ENCODE measurements at places on chromosomes 12 and 14.

GRCh38 chr12:24223926-24224325, 274.5 kb upstream of the SOX5 start:
- no peak for DNase-seq

DNA sequence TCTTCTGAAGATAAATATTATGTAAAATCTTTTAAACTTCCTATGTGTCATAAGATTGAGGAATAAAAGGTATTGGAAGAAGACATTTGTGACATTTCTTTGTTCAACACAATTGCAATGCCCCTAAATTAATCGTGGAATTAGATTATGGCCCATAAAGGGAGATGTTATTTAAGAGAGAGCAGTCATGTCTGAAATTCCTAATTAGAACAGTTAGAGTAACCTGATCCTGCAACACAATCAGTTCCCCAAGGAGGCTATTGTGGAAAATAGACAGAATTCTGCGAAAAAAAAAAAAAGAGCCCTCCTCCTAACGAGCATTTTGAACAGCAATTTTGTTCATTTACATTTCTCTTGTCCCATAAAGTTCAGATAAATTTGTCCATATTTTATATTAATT, 339.5 kb downstream of the PAWR start:
- DNase-seq, result no peak

DNA sequence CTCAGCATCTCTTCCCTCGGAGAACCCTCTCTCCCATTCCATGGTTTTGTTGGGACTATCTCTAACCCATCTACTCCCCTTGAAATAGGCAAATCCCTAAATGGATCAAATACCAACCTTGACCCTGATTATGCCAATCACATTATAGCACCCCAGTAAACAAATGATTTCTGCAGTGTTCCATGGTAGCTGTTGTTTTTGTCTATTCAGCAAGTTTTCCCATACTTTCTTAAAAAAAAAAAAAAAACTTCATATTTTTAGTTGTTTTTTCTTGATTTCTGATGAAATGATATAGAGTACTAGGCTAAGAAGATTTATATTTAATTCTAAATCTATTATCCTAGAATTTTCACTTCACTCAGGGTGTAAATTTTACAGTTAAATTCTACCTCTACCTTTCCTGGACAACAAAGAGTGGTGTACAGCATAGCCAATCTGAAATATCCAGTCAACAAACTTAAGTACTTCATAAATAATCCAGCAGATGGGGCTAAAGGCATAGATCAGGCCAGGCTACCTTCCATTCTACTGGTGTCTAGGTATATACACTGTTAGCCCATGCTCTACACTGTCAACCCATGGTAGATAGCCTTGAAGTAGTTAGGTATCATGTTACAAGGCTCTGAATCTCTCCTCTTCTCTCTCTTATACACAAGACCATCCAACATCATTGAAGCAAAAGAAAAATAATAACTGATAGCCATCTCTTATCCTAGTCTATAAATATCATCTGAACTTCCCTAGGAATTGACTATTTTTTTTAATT, 82.2 kb downstream of the PLEKHG7 start:
- DNase-seq, result peak; percentile 36

GRCh38 chr12:91110311-91110924, 876 bp downstream of the LUM start:
- no peak for DNase-seq

GRCh38 chr12:62191491-62192179, 68.6 kb upstream of the USP15 start:
- DNase-seq, result peak; percentile 15

GRCh38 chr14:96830946-96831345, 33.8 kb downstream of the VRK1 start:
- DNase-seq, result no peak

- DNase-seq, result peak; percentile 92
Observed at GRCh38 chr12:121626853-121627640, 717 bp downstream of the ORAI1 start.

DNA sequence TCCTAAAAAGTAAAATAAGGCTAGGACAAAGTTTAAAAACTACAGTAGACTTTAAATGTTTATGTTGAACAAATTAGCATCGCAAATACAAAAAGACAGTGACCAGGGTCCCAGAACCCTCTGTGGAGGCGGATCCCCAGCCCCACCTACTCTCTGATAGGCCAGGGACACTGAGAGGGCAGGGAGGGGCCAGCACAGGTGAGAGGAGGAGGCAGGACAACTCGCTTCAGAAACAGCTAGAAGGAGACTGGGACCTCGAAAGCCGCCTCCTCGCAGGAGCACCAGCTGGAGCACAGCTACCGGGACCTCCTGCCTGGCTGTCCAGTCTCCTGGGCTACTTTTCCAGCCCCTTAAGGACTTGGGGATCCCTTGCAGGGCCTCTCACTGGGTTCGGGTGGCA, 992 bp downstream of the DNAH10 start:
- DNase-seq, result no peak

DNA sequence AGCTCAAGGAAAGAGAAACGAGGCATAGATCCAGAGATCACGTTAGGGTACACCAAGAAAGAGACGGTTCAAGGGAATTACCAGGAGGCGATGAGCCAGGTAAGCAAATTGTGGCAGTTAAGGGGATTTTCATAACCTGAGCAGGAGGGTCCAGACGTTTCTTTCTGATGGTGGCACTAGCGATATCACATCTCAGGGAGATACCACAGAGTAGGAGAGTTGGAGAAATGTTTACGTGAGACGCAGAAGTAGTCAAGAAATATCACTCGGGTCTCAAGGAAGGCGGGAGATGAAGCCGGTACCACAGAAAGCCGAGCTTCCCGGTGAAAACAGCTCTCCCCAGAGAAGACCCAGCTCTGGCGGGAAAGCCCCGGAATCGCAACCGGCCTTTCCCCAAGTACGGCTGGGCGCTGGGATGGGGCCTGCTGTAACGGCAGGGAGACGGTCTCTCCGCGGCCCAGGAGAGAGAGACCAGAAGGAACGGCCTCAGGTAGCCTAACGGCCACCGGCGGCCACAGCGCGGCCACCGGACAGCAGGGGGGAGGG, 485 bp downstream of the SENP1 start:
- DNase-seq, result peak; percentile 54

GRCh38 chr14:103867523-103867953, 20.2 kb upstream of the PPP1R13B start:
- no peak for DNase-seq

- no peak for DNase-seq
Observed at GRCh38 chr12:42936991-42937390, 347.4 kb upstream of the PRICKLE1 start.

- no peak for DNase-seq
Observed at GRCh38 chr14:80047761-80048160, 163.5 kb downstream of the DIO2 start.

GRCh38 chr12:24931666-24932405, 17.1 kb downstream of the BCAT1 start:
- no peak for DNase-seq

GRCh38 chr12:94190623-94191022, 42.2 kb downstream of the PLXNC1 start:
- no peak for DNase-seq

GRCh38 chr14:29663281-29663801, 264.3 kb downstream of the PRKD1 start:
- no peak for DNase-seq

DNA sequence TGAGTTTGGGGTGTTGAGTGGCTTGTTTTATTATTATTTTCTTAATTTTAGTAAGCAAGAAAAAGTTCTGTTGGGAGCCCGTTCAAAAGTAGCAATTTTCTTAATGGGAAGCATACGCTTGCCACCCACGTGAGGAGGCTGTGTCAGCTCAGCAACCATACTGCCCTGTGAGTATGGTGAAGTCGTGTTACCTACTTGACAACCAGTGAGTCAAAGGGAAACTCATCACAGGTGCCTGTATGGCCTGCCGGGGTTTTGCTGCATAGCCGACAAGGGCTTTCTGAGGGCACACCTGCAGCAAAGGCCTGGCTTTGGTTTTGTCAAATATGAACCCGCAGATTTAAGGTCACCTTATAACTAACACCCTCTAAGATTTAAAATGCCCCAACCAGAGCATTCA, 31.1 kb downstream of the PITPNM2 start:
- peak; percentile 50 for DNase-seq

- DNase-seq, result no peak
Observed at GRCh38 chr12:58701536-58701935, 218.8 kb downstream of the LRIG3 start.

DNA sequence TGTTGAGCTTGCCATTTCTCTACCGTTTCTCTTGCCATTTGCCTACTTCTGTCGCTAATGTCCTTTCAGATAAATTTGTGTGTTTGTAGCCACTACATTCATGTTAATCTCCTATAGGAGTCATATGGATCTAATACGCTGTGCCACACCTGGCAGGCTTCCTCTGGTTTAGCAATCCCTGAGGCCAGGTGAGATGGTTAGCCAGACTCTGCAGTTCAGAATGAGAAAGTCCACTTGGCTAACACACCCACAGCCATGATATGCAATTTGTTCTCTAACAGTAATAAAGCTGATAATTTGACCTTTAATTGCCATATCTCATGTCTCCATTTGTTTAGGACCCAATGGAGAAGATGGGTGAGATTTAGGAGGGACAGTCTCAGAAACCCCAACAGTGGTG, 1261.6 kb upstream of the TMEM132C start:
- no peak for DNase-seq

DNA sequence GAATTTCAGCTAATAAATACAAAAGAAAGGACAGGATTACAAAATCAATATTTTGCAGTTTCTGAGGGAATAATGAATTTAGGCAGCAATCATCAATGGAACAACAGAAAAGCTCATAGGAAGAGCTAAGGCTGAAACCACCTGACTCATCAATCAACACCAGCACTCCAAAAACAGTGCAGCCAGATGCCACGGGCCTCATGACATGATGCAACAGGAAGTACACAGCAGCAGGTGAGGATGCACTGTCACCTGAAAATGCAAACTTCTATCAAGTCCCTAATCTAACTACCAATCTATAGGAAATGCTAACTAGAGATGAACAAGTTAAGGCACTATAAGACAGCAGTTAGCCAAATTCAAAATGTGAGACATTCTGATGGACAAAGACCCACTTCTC, 21.7 kb downstream of the GNS start:
- DNase-seq, result peak; percentile 24

- DNase-seq, result no peak
Observed at GRCh38 chr14:89420502-89420901, 3.5 kb upstream of the FOXN3 start.

DNA sequence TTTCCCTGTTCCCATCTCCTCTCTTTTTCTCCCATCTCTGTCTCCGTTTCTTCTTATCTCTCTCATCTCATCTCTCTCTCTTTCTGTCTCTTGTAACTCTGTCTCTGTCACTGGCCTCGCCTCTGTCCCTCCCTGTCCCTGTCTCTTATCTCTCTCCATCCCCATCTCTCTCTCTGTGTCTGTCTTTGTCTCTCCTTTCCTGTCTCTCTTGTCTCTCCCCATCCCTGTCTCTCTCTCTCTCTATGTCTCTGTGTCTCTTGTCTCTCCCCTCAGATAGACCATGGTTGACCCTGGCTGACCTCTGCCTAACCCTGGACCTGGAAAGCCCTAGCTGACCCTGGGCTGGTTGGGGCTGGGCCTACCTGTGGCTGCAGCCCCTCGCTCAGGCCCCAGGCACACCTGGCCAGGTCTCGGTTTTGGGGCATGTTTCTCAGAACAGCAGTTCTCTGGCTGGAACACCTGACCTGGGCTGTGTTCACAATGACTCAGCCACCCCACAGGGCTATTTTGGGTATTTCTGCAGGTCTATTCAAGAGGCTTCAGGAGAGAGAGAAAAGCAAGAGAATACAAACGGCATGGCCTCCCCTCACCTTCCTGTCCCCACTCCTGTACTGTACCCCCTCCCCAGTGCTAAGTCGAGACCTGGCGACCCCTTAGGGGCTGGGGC, 174.4 kb downstream of the TMEM121 start:
- DNase-seq, result no peak

DNA sequence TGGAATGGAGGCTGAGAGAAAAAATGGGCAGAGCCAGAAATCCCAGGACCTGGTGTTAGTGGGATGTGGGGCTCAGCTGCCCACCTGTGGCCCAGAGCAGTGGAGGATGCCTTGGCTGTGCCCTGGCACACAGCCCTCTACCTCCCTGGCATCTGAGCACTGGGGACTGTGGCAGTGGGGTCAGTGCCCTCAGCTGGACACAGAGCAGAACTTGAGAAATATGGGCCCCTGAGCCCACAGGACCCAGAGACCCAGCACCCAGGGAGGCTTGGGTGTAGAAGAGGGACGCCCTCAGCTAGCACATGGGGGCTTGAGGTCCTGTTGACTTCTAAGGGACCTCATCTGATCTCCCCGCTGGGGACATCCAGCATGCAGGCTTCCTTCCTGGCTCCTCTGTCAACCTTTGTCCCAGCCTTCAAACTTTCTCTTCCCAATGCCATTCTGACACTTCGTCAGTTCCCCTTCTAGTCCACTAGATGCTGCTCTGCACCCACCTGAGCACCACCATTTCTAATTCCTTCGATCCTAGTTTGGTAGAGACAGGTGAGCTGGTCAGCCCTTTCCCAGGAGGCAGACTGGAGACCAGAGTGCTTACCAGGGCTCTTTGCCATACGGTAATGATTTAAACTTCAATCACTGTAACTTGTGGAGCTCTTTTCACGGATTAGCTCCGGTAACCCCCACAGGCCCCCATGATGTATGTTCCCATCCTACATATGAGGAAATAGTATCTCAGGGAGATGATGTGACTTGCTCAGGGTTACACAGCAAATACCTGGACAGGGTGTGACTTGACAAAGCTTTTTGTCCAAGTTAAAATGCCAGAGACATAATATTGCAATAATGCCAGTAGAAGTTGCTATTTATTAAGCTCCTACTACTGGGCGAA, 143.7 kb downstream of the ASCL4 start:
- no peak for DNase-seq

DNA sequence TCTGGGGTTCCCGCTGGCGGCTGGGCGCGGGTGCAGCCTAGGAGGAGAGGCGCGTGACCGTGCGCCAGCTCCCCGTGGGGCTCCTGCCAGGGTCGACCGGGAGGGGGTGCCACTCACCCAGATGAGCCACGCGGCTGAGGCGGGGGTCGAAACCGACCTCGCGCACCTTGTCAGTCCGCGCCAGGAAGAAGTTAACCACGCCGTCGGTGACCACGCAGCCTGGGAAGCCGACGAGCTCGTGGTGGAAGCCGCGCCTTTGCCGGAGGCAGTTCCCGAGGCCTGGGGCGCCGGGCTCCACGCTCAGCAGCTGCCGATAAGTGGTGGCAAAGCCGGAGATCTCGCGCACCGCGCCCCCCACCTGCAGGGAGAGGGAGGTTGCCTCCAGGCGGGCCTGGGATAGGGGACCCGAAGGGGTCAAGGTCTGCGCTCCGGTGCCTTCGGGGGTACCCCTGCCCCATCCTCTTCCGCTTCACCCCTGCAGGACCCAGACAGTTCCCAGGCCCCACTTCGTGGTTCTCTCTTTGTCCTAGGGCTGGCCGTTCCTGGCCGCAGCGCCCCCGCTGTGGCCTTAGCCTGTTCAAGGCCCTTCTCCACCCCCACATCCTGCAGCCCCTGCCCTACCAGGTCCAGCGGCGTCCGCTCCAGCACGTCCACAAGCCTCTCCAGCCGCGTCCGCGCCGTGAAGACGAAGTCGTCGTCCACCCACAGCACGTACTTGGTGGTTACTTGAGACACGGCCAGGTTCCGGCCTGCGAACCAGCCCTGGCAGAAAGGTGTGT, 5.3 kb downstream of the B4GALNT1 start:
- DNase-seq, result no peak

GRCh38 chr14:103518422-103519042, 4.1 kb downstream of the CKB start:
- DNase-seq, result peak; percentile 58

All from stimulated activated CD4-positive, alpha-beta T cell treated with anti-CD3 and anti-CD28 coated beads, Interleukin-4, amount 100 ng/mL, for 24 hours (primary cell).